SK-N-MC (cell line): ENCODE measurements at places on chromosomes 16 and 17.

GRCh38 chr16:56700195-56700594, 17.9 kb downstream of the MT1X start:
- no peak for DNase-seq

DNA sequence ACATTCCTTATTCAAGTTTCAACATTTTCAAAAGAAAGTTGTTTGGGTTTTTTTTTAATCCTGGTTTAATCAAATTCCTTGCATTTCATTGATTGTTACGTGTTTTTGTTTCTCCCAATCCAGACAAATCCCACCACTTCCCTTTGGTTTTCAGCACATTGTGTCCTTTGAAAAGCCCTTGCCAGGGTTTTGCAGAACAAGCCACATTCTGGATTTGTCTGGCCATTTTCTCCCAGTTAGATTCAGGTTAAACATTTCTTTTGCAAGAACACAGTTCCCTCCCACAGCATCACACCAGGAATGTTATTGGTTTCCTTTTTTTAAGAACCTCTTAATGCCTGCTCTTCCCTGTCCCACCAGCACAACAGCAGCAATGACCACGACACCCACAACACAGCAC, 278.0 kb upstream of the SALL1 start:
- no peak for DNase-seq

- no peak for DNase-seq
These were observed 445 bp downstream of the CIAO2B start for GRCh38 chr16:66933776-66934137.

DNA sequence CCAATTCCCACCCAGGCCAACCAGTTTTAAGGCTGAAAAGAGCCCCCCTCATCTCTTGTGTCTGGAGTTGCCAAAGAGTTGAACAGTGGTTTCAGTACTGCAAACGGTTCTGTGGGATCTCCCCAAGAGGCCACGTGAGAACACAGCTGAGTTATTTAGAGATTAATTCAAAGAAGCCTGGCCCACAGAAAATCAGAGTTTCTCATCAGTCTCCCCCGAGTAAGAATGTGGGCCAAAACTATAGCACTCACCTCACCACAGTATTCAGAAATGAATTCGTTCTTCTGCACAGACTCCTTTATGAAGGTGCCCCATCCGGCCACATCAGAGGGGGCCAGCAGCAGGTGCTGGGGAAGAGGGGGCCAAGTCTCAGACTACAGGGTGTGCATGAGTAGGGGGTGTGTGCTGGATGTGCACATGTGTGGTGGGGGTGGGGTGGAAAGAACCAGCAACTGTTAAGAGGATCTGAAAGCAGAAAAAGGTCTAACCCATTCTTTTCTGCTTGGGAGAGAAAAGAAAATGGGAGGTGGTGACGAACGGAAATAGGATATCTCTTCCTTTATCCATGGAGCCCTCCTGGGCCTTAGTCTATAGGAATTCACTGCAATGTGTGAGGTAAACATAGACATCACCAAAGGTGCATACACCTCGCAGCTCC, 22.6 kb downstream of the CNTNAP1 start:
- DNase-seq, result no peak

- DNase-seq, result no peak
These were observed 18.4 kb downstream of the BLMH start for GRCh38 chr17:30273373-30273772.

DNA sequence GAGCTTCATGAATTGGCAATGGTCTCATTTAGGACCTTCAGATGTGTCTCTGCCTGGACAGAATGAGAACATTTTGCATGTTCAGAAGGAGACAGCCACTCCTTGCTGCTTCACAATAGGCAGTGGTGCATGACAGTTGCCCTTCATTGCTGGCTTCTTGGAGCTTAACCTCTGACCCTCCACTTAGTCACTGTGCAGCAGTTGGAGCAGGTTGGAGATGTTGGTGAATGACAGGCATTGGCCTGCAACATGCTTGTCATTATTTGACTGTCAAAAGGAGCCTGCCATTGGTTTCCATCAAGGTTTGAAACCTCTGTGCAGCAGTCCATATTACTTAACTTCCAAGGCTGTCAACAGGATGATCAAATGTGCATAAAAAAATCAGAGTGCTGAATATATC, 22.7 kb downstream of the FTO start:
- no peak for DNase-seq

DNA sequence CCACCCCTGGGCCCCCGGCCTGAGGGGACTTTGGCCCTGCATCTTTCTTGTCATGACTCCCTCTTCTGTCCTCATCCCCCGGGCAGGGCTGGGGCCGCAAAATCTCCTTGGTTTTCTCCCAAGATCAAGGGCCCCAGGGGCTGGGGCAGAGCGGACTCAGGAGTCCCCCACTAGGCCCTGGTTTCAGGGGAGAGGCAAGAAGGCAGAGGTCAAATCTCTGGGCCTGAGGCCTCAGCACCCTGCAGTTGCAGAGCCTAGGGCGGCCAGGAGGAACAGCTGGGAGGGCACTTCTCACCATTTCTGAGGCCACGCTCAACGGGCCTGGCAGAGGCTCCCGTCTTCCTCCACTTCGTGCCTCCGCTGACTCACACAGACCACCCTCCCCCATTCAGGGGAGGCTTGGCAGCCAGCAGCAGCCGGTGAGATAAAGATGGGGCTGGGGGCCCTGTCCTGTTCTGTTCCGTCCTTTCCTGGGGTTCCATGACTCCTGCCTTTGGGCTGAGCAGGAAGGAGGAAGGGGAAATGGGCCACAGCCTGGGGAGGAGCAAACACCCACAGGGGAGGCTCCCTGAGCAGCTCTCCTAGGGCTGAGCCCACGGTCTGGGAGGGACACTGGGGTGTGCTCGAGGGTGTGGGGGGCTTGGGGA, 12.4 kb downstream of the ZSCAN10 start:
- DNase-seq, result no peak

DNA sequence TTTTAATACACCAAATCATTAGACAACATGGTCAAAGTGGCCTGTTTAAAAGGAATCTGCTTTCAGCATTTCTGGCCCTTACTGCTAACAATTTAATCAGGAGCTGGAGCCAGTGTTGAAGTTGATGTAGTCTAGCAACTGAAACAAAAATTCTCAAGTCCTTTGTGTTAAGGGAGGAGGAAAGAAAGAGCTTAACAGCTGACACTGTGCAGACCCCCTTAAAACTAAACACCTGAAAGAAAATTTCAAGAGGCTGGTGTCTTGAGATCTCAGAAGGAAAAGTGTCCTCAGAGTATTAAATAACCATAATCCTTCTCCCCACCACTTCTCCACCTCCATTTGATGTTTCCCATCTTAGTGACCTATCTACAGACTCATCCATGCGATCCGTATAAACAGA, 232.1 kb downstream of the FTO start:
- no peak for DNase-seq
